ENCODE measurements at places on chromosomes 7 and 10.

- no peak for DNase-seq
Measured at GRCh38 chr7:6154542-6155404, 117.7 kb downstream of the CYTH3 start.

DNA sequence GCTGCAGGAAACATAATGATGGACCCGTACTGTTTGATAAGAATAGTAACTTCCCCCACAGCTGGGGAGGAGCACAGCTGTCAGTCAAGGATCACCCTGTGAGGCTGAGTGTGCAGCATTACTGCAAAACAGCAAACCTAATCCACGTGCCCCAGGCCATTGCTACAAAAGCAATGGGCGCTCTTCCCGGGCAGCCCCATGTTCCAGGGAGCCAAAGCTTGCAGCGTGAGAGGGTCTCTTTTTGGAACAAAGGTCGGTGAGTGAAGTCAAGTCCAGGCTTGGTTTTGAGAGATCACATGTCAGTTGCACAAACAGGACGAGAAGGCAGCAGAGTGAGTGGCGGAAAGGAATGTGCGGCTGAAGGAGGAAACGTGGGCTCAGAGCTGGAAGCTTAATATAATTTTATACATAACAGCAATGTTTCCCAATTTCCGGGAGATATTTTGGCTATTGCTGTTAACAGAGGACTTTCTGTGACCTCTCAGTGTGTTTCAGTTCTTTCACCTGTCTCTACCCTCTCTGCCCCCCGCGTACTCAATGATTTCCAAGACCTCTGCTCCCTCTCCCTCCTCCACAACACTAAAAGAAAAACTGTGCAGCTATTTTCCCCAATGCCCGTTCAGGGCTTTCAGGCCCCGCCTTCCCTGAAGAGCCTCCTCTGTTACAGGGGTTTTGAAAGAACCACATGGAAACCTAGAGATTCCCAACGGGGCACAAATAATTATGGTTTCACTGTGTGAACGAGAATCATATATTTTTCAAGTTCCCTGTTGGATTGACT, 128.9 kb downstream of the MTPAP start:
- no peak for DNase-seq

- peak; percentile 71 for DNase-seq
Measured at GRCh38 chr7:39838326-39838725, 111.7 kb upstream of the CDK13 start.

GRCh38 chr7:7819442-7820247, 101.2 kb upstream of the RPA3 start:
- DNase-seq, result no peak

- DNase-seq, result no peak
Measured at GRCh38 chr10:58820861-58821751, 308.4 kb downstream of the BICC1 start.

DNA sequence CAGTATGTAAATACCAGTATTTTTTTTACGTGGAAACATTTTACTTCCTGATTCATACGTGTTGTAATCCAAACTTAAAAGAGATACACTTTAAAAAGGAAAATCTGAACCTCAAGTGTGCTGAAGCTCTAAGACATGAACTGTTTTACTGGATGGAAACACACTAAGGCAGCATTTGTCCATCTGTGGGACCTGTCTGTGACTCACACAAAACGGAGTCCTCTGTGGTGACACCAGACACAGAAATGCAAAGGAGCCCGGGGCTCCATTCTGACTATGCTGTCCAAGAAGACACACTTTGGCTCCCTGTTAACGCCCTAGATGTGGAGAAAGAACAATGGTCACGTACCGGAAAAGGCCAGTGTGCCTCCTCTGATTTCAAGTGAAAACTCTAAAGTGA, 23.9 kb downstream of the RNF133 start:
- no peak for DNase-seq

- no peak for DNase-seq
Measured at GRCh38 chr7:52473756-52474155, 561.7 kb upstream of the POM121L12 start.

DNA sequence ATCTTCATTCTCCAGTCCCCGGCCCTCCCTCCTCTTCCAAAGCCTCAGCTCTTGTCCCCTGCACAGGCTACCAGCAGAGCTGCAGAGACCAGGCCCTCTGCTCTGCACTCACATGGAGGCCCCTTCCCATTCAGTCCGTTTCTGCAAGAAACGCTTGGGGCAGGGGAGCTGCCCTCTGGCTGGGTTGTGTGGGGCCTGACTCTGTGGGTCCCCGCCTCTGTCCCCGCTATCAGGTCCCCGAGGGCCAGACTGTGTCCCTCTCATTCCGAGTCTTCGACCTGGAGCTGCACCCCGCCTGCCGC, 1.5 kb downstream of the PCOLCE start:
- no peak for DNase-seq

DNA sequence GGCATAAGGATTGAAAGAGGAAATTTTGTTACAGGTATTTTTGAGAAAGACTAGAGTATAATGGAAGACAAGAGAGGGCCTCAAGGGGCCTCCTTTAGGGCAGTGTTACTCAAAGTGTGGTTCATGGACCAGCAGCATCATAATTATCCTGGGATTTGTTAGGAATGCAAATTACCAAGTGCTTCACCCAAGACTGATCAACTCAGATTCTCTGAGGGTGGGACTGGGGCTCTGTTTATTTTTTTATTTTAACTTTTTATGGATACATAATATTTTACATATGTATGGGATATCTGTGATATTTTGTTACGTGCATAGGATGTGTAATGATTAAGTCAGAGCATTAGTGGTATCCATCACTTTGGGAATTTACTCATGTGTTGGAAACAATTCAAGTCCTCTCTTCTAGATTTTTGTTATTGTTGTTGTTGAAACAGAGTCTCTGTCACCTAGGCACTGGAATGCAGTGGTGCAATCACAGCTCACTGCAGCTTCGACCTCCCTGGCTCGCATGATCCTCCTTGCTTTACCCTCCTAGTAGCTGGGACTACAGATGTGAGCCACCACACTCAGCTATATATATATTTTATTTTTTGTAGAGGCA, 2.2 kb upstream of the KCTD7 start:
- no peak for DNase-seq

GRCh38 chr10:112000466-112000865, 183.1 kb downstream of the GPAM start:
- DNase-seq, result no peak

- DNase-seq, result no peak
Measured at GRCh38 chr7:50812841-50813475, 30.3 kb upstream of the GRB10 start.

- no peak for DNase-seq
Measured at GRCh38 chr7:28554802-28555471, 142.6 kb downstream of the CREB5 start.

- DNase-seq, result no peak
Measured at GRCh38 chr10:124550293-124551034, 88.8 kb downstream of the LHPP start.

DNA sequence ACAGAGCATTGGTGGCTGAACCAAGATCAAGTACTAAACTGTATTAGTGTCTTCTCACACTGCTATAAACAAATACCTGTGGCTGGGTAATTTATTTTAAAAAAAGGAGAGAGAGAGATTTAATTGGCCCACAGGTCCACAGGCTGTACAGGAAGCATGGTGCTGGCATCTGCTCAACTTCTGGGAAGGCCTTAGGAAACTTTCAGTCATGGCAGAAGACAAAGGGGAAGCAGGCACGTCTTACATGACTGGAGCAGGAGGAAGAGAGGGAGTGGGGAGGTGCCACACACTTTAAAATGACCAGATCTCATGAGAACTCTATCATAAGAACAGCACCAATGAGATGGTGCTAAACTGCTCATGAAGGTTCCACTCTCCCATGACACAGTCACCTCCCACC, 95.2 kb upstream of the JCAD start:
- DNase-seq, result no peak

DNA sequence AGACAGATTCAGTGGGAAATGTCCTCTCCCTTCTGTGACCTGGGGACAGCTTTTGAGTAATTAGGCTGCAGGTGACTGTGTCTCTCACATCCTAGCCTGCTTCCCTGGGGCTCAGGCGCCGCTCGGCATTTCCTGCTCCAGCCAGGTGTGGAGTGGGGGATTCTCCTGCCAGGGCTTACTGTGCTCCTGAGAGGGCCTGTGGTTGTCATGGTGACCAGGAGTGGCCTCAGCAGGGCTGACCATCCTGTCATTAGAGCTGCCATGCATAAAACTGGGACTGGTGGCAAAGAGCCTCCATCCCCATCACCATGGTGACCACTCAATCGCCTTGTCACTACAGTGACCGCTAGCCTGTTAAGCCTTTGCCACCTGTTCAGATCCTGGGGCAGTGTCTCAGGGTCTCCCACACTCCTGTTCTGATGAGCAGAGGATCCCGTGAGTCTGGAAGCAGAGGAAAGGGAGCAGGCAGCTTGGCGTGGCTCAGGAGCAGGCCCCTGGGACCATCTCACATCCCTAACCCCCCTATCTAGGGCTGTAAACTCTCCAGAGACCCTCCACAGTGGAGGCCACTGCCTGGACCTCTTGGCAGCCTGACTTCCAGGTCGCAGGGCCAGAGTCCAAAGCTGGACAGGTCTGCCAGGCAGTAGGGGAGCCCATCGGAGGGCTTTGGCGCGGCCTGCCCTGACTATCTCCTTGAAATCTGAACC, at the start of gene GCK:
Gene GCK (minus strand): TSS at position 154 of the 707 bp plus-strand sequence. CDS start 486 bp downstream, outside the sequence.
- peak; percentile 84 for DNase-seq

DNA sequence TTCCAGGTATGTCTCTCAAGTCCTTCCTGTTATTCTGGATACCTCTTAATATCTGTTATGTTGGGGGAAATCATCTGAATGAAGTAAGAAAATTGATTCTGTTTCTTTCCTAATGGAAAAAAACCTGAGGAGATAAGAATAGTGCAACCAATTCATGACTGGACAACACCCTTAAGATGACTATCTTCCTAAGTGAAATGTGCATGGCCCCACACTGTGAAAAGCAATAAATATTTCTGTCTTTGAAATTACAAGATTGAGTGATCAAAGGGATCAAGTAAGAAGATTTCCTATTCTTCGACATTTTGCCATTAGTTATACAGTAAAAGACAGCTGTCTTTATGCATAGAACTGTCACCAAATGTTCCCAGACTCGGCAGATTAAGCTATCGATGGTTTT, 73.9 kb downstream of the CHCHD3 start:
- no peak for DNase-seq

DNA sequence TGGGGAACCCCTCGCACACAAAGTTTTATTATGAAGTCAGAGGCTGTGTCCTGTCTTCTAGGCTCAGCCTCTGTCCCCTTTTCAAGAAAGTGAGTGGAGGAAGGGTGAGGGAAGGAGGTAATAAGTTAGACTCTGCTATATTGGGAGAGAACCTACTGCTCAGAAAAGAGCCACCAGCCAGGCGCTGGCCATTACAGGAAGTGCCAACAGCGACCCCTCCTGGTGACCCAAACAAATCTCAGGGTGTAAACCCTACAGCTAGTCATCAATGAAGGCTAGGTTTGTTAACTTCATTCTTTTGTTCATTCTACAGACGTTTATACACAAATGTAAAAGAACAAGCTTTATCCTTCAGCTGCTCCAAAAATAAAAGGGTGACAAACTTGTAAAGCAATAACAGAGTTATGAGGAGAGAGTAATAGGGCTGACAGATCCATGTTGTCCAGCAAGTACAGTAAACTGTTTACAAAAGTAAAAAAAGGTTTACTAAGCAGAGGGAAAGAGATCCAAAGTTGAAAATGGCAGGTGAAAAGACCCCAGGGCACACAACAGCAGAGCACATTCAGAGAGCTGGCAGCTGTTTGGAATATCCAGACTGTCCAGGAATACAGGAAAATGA, 82.7 kb downstream of the FAM204A start:
- DNase-seq, result peak; percentile 17

- no peak for DNase-seq
Measured at GRCh38 chr7:95608359-95609173, 12.2 kb upstream of the PDK4 start.

All from NCI-H1092 (cell line).